ENCODE measurements at places on chromosomes 16 and 17.
A peak's percentile ranks its signal among the peaks of the same experiment; 100 is the strongest.

DNA sequence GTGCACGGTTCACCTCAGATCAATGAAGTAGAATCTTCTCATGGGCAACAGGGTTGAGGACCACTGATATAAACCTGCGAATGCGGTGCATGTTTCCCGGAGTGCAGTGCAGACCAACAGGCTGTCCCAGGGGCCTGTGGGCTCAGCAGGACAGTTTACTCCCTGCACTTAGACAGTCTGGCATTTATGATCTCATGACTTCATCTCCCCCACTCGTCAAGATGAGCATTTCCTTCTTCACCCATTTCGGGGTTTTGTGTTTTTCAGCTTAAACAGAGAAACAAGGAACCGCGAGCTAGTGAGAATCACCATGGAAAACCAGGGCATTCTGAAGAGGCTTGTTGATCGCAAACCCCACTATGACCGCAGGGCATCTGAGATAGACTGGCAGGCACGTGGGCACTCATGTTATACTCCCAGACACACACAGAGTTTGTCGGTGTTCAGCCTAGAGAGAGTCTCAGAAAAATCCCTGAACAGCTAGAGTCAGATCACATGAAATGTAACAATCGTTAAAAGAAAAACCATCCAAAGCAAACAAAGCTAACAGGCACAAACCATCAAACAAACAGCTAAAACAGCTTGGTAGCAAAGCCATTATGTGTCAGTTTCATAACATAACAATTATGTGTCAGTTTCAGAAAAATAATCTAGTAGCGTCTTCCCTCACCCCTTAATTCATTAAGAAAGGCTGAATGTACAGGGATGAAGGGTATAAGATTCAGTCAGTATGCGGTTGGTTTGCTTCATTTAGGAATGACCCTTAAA, 2.9 kb downstream of the CFAP97D1 start:
- no peak for DNase-seq

DNA sequence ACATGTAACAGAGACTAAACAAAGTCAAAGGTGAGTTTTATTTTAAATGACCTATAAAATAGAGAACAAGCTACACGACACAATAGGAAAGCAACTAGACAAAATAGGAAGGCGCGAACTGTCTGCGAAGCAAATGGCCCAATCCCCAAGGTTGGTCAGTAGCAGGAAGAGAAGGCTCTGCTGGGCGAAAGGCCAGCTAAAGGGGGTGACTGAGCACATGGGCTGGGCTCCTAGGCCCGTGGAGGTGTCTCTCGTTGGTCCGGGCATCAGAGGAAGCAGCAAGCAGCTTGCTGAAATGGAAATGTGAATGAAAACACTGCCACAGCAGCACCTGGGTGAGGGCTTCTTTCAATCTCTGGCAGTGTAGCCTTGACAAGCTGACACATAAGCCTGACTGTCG, 129.4 kb downstream of the ZNF778 start:
- no peak for DNase-seq

- DNase-seq, result no peak
These were observed 3.8 kb downstream of the G6PC3 start for GRCh38 chr17:44074231-44074910.

DNA sequence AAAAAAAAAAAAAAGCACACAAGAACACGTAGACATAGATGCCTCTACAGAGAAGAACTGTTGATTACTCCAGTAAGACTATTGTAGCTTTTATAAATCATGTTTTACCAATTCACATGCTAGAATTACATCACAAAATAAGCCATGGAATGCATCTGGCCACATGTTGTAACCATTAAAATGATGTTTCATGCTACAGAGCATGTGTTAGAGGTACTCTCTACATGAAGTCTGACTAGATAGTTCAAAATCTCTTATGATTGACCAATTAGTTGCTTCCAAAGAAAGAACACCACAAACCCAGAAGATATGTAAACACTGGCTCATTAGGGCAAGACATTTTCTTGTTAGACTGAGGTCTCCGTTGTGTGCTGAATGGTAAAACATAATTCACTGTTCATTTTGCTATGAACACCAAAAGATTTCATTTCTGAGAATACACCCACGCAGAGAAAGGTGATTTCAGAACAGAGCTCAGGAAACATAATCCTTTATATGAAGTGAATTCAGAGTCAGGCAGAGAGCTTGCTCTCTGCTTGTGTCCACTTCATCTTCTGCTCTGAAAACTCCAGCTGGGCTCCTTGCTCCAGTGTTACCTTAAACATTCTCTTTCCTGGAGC, 411.4 kb upstream of the SOX9 start:
- no peak for DNase-seq

DNA sequence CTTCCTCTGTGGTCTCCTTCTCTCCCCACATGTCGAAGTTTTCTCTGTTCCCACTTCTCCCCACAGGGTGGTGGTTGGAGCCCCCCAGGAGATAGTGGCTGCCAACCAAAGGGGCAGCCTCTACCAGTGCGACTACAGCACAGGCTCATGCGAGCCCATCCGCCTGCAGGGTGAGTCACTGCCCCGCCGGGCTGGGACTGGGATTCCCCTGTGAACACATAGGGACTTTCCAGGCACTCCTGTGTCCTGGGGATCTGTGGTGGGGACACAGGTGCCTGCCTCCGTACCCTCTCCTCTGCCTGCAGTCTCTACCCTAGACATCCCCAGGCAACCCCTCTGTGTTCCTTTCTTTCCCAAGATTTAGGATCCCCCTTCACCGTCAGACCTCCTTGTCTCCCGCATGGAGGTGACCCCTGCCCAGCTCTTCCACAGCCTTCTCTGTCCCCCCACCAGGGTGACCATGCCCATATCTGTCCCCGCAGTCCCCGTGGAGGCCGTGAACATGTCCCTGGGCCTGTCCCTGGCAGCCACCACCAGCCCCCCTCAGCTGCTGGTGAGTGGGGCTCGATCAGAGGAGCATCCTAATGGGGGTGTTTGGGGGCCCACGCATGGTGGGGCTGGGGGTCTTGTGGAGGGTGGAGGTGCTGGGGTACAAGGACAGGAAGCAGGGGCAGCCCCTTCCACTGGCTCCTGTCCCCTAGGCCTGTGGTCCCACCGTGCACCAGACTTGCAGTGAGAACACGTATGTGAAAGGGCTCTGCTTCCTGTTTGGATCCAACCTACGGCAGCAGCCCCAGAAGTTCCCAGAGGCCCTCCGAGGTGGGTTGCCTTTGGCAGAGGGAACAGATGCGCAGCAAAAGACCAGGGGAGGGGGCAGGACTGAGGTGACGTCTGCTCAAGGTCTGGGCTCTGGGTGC, 5.8 kb downstream of the ITGAM start:
- no peak for DNase-seq

DNA sequence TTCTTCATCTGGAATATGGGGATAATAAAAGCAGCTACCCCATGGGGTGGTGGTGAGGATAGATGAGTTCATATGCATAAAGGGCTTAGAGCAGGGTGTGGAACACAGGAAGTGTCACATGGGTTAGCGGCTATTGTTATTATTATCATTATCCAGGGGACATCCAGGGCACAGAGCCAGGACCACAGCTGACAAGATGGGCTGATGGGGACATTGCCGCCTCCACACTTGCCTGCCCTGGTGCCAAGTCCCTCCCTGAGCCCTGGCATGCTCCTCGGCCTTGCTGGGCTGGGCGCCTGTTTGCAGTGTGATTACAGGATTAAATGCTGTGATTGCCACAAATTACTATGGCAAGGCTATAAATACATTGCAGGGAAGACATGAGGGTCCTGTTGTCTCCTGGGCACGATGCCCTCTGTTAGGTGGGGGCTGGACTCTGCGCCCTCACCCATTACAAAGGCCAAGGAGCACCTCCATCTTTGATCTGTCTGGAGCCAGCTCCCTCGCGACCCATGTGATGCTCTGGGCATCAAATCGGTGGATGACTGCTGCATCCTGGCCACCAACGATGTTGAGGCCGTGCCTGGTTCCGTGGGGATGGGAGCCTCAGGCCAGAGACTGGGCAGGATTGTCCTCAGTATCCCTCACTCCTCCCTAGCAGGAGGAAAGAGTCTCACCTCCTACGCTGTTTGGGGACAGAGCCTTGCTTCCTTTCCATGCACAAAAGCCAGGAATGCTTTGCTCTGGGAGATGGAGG, 43.2 kb downstream of the PIMREG start:
- no peak for DNase-seq

DNA sequence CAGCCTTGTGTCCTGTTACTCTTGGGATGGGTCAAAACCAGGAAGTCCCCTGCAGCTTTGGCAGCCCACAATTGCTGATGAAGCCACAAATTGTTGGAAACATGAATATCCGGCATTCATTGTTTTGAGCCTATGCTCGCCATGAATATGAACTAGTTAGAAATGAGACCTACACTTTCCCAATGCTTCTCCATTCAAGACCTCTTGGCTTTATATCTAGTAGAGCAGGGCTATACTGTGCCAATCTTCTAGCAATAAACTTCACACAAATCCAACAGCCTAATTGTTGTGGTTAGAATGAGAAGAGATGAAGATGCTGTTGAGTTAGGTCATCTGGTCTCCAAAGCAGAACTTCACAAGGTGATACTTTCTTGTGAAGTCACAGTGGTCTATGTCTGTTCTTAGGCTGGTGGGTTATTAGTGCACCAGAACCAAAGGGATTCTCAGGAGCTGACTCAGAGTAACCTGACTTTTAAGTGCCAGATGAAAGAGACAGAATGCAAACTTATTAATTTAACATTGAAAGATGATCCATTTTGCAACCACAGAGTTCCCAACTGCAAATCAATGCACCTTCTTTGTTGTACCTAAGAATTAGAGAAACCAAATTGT, 13.7 kb upstream of the KRT23 start:
- no peak for DNase-seq

DNA sequence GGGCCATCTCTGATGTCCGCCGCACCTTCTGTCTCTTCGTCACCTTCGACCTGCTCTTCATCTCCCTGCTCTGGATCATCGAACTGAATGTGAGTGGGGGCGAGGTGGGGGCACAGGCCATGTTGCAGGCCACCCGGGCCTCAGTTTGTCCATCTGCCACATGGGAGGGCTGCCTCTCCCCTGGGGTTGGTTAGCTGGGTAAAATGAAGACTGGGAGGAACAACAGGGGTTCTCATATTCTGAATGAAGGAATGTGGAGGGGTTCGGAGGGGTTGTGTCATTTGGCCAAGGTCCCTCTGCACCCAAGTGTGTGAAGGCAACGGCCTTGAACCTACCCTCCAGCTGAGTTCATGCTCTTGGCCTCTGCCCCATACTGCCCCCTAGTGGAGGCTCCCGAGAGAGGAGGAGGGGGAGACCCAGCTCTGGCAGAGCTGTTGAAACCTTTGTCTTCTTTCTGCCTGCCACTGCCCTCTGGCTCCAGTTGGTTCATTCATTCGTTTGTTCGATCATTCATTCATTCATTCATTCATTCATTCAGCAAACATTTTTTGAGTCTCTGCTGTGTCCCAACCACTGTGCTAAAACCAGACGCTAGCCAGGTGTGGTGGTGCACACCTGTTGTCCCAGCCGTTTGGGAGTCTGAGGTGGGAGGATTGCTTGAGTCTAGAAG, 11.4 kb upstream of the TCAP start:
- no peak for DNase-seq

- DNase-seq, result no peak
These were observed 2.0 kb upstream of the HS3ST3B1 start for GRCh38 chr17:14298947-14299279.

DNA sequence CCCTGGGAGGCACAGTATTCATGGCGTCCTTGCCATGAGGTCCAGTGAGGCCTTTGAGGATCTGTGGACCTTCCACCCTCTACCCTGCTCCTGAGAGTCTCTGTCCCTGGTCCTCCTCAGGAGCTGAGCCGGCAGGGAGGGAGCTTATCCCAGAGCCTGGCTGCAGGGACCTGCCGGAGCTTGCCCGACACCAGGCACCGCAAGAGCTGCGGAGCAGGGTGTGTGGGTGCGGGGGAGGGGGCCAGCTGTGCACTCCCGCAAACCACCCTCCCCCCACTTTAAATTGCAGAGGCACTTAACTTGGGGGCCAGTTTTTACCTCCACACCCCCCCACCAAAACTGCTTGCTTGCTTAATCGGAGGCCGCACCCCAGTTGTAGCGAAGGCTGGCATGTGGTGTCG, 609 bp upstream of the ZNF750 start:
- no peak for DNase-seq

DNA sequence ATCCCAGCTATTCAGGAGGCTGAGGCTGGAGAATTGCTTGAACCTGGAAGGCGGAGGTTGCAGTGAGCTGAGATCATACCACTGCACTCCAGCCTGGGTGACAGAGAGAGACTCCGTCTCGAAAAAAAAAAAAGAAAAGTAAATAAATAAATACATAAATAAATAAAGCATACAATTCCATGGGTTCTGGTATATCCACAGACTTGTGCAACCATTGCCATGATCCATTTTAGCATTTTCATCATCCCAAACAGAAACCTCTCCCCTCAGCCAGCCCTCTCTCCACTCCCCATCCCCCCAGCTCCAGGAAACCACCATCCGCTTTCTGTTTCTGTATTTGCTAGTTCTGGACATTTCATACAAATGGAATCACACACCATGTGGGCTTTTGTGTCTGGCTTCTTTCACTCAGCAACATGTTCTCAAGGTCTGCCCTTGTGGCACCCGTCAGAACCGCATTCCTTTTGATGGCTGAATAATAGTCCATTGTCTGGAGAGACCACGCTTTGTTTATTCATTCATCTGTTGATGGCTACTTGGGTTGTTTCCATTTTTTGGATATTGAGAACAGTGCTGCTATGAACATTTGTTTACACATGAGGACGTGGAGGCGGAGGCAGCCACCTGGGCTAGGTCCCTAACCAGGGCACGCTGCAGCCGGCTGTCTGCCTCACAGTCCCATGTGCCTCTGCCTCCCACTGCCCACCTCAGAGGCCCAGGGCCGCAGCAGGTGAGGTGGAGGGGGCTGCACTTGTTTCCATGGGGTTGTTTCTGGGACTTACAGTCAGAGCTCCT, 76.2 kb downstream of the NT5M start:
- no peak for DNase-seq

DNA sequence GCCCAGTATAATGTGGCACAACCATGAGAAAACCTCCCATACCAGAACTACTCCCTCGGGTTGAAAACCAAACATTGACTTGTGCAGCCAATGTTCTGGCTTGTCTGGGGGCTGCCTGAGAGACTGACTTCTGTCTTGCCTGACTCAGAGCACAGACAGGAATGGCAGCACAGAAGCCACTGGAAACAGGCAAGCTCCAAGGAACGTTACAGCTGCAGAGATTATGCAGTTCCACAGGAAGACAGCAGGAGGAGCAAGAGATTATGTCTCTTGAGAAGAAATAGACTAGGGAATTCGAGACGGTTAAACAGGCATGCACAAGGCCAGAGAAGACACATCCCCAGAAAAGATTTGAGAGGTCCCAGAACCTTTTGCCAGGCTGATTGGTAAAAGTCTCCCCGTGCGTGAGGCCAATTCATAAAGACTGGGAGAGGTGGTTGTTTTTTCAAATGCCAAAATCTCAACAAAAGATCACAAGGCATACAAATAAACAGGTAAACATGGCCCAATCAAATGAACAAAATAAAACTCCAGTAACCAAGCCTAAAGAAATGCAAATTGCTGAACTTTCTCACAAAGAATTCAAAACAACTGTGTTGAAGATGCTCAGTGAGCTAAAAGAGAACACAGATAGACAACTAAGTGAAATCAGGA, 90.6 kb upstream of the CDH5 start:
- peak; percentile 57 for DNase-seq
